ENCODE measurements at places on chromosomes 11 and 22.

DNA sequence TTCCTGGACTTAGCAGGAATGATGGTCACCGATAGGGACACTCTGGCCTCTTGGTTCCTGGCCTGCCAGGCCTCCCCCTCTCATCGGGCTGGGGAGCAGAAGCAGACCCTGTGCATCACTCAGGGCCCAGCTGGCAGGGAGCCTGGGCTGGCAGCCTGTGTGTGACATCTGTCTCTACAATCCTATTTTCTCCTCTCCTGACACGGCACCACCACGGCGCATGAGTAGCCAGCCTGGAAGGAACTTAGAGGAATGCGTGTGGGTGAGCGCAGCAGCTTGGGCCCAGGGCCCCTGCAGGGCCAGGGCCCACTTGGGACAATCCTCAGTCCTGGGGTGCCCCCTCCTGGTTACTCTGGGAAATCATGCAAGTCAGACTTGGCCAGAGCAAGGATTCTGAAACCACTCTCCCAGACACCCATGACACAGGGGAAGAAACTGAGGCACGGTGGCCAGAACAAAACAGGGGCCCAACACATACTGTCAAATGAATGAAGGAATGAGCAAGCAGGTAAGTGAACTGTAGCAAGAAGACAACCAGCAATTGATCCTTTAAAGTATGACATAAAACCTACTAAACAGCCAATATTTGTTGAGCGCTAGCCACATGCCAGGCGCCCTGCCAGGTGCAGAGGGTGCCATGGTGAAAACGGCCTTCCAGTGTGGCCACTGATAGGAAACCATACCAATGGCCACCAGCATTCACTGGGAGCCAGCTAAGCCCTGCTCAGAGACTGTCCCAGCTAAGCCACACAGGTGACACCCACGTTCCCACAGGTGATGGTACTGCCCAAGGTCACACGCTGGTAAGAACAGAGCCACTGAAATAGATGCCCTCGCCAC is 13.3 kb downstream of the RSPH14 start:
- H3K27me3 ChIP-seq: peaks cover 26% of the 10 kb centered on the region
- H3K4me1 ChIP-seq: peaks cover 6% of the 10 kb centered on the region
- no peaks in the 10 kb centered on the region for H3K36me3 ChIP-seq
- no peak overlapping the region for H3K27ac ChIP-seq

- no peaks in the 10 kb centered on the region for H3K27me3 ChIP-seq
- no peak for DNase-seq
- no peak overlapping the region for H3K27ac ChIP-seq
These were observed 24.8 kb downstream of the FAM118A start for GRCh38 chr22:45334528-45334927.

GRCh38 chr11:68905421-68906360 is 2.0 kb downstream of the IGHMBP2 start:
- H3K4me1 ChIP-seq: peaks cover 34% of the 10 kb centered on the region
- peaks cover 17% of the 10 kb centered on the region for H3K36me3 ChIP-seq
- H3K27ac ChIP-seq: peak overlapping the region; percentile 40
- peak overlapping the region; percentile 98 for H3K4me3 ChIP-seq
- DNase-seq: no peak

GRCh38 chr11:36450110-36450572 is 59.9 kb downstream of the TRAF6 start:
- no peak overlapping the region for H3K4me3 ChIP-seq
- DNase-seq: no peak
- peaks cover 65% of the 10 kb centered on the region for H3K36me3 ChIP-seq

- H3K4me1 ChIP-seq: peaks cover 22% of the 10 kb centered on the region
- peaks cover 4% of the 10 kb centered on the region for H3K27me3 ChIP-seq
- H3K27ac ChIP-seq: no peak overlapping the region
- DNase-seq: no peak
These were observed 77.8 kb upstream of the SNX19 start for GRCh38 chr11:130994043-130994442.

DNA sequence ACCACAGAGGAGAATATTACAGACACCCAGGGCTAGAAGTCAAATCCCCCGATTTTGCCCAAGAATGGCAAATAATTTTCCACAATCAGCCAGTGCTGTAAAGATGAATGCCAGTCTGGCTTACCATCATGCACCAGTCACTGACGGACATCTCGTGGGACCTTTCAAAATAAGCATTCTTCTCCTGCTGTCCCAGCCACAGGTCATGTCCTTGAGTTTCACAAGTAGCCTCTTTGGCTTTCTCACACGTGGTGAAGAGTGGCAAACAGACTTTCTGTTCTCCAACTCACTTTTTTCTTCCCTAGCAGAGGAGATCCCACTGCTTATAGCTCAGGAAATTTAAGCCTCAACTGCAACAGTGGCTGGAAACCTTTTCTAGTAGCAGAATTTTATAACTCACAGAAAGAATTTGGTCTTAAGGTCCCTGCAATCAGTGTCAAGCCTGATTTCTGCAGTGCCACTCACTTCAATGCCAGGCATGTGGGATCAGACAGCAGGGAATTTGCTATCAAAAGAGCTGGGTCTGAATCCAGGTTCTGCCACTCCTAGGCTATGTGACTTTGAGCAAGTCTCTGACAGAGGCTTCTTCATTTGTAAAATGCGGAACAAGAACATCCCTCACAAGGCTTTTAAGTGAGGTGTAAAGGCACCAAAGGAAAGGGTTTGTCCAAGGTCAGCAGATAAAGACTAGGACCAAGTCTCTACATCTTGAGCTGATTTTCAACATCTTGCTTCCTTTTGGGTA is 3.6 kb downstream of the PIK3IP1 start:
- H3K4me1 ChIP-seq: peaks cover 32% of the 10 kb centered on the region
- H3K27ac ChIP-seq: no peak overlapping the region
- DNase-seq: no peak
- H3K36me3 ChIP-seq: peaks cover 7% of the 10 kb centered on the region
- no peak overlapping the region for H3K4me3 ChIP-seq

- H3K4me1 ChIP-seq: no peaks in the 10 kb centered on the region
- no peak overlapping the region for H3K4me3 ChIP-seq
- no peak overlapping the region for H3K27ac ChIP-seq
- no peak for DNase-seq
- peaks cover 38% of the 10 kb centered on the region for H3K27me3 ChIP-seq
These were observed 2.1 kb upstream of the SHANK3 start for GRCh38 chr22:50670513-50670912.

GRCh38 chr11:66851698-66852465 is 5.0 kb upstream of the LRFN4 start:
- H3K4me1 ChIP-seq: peaks cover 7% of the 10 kb centered on the region
- no peak overlapping the region for H3K4me3 ChIP-seq
- no peak overlapping the region for H3K27ac ChIP-seq
- DNase-seq: no peak

DNA sequence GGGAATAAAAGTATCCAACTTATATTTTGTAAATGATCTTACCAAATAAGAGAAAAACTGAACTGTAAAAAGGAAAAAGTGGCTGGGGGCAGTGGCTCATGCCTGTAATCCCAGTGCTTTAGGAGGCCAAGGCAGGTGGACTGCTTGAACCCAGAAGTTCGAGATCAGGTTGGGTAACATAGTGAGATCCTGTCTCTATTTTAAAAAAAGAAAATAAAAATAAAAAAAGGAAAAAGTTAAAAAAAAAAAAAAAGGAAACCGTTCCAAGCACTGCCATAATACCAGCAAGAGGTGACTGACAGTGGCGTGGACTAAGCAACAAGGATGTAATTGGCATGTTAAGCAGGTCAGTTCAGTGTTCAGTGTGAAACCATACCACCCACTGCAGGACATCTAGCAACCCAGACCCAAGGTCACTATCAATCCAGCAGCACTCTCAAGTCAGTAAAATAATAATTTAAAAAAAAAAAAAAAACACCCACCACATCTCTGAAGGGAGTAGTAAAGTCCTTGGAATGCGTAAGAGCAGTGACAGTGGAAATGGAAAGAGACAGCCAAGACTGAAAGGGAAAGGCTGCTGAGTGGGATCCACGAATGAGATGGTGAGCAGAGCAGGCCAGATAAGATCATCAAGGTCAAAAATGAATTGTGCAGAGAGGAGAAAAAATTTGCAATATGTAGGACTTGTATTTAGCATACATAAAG is 43.6 kb downstream of the MAPK1 start:
- no peaks in the 10 kb centered on the region for H3K27me3 ChIP-seq
- no peaks in the 10 kb centered on the region for H3K36me3 ChIP-seq
- H3K4me3 ChIP-seq: peak overlapping the region; percentile 44
- H3K27ac ChIP-seq: peak overlapping the region; percentile 48
- peaks cover 50% of the 10 kb centered on the region for H3K4me1 ChIP-seq

DNA sequence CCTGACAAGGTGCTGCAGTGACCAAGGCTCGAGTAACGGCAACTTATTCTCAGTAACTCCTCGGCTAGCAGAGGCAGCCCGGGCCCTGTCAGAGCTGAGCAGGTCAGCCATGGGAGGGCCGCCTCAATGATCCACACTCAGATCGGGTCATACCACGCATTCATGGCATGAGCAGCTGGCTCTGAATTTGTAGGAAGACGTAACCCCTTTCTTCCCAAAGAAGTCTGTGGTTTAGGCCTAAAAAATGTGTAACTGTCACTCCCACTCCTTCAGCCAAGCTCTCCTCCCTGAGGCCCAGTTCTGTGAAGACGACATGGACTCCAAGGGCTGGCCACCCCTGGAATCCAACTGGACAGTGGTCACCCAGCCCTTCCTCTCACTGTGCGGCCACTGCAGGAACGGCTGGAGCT is 30.0 kb downstream of the PPP2R1B start:
- DNase-seq: peak; percentile 73
- peak overlapping the region; percentile 100 for H3K27ac ChIP-seq
- H3K4me1 ChIP-seq: peaks cover 75% of the 10 kb centered on the region
- peaks cover 3% of the 10 kb centered on the region for H3K36me3 ChIP-seq
- H3K27me3 ChIP-seq: peaks cover 9% of the 10 kb centered on the region

DNA sequence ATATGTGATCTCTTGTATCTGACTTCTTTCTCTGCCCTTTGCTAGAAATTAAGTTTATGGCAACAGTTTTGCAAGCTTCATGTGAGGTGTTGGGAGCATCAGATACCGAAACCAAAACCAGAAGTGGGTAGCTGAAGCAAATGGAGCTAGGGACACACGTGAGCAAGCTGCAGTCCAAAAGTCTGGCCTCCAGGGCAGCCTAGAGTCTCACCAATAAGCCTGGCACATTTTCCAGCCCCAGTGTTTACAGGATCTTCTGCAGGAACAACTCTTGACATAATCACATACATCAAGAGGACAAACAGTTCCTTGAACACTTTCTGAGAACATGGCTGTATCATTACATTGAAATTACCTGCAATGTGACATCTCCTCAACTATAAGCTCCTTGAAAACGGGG is 114.1 kb downstream of the LARGE1 start:
- no peak for DNase-seq
- H3K27ac ChIP-seq: no peak overlapping the region
- H3K4me1 ChIP-seq: peaks cover 28% of the 10 kb centered on the region
- no peaks in the 10 kb centered on the region for H3K27me3 ChIP-seq

GRCh38 chr11:62398011-62398994 is 20.5 kb upstream of the SCGB1A1 start:
- peak; percentile 64 for DNase-seq
- H3K27me3 ChIP-seq: peaks cover 11% of the 10 kb centered on the region
- peaks cover 51% of the 10 kb centered on the region for H3K4me1 ChIP-seq
- H3K4me3 ChIP-seq: no peak overlapping the region

DNA sequence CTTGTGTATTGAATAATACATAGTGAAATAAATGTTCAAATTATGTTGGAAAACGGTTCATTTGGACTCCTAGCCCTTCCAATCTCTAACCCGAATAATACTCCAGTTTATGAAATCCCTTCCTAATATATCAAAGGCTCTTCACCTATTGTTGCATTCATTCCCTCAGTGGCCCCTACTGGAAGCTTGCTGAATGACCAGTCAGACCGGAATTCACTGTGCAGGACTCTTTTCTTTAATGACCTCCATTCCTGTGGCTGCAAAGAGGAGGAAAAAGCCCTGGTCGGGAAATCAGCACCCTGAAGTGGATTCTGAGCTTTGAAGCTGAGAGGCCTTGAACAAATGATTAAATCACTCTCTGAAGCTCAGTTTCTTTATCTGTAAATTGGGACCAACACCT is 19.1 kb upstream of the RCN1 start:
- DNase-seq: peak; percentile 76
- H3K4me1 ChIP-seq: peaks cover 11% of the 10 kb centered on the region
- H3K27ac ChIP-seq: peak overlapping the region; percentile 22
- peaks cover 25% of the 10 kb centered on the region for H3K27me3 ChIP-seq
- no peak overlapping the region for H3K4me3 ChIP-seq
- H3K36me3 ChIP-seq: 0 out of 2 replicates have a peak, but pooled peaks cover 8% of the 10 kb centered on the region

DNA sequence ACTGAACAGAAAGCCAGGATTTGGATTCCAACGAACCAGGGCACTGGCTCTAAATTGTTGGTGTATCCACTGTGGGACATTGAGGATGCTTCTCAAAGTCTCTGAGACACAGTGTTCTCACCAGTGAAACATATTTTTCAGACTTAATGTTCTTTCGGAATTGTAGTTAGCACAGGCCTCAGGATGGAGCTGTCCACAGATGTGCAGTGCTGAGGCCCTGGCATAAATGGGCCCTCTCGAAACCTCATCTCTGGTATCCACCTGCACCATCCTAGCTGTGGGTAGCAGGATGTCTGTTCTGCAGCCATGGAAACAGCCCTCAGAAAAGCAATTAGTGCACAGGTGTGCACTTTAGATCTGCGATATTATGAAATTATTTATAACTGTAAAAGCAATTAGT is 656.8 kb downstream of the TBC1D22A start:
- H3K27ac ChIP-seq: no peak overlapping the region
- H3K4me1 ChIP-seq: no peaks in the 10 kb centered on the region
- no peak overlapping the region for H3K4me3 ChIP-seq
- DNase-seq: no peak
- peaks cover 1% of the 10 kb centered on the region for H3K27me3 ChIP-seq

DNA sequence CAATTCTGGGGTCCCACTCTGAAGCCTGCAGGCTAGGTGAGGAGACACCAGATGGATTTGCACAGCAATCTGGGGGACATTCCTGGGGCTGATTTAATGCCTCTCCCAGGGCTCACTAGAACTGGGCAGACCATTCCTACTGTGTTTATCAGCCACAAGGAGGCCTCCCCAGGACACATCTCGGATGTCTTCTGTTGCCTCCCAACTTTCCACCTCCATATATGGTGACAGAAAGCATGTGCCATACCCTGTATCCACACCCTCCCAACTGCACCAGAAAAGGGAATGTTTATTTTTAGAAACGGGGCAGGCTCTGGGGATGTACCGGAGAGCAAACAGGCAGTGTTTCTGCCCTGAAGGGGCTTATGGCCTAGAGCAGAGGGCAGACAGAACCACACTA is 181.8 kb downstream of the CSNK2A3 start:
- H3K27me3 ChIP-seq: peaks cover 21% of the 10 kb centered on the region
- H3K36me3 ChIP-seq: no peaks in the 10 kb centered on the region
- DNase-seq: peak; percentile 11
- no peak overlapping the region for H3K4me3 ChIP-seq
- no peak overlapping the region for H3K27ac ChIP-seq
- H3K4me1 ChIP-seq: peaks cover 8% of the 10 kb centered on the region

DNA sequence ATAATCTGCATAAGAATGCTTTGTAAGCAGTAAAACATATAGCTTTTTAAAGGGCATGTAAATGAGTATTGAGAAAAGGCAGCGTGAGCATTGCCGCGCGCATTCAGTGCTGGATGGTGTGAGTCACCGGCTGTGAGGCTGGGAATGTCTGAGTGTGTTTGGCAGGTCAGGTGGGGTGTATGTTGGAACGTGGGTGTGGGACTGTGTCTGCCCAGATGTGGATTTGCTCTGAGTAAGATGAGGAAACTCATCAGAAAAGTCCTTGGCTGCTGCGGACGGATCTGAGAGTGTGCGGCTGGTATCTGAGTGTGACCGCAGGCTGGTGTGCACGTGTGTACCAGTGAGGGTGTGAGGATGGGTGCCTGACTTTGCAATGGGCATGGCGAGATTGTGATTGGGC is 66.2 kb upstream of the NECTIN1 start:
- H3K36me3 ChIP-seq: no peaks in the 10 kb centered on the region
- peak; percentile 60 for DNase-seq
- no peak overlapping the region for H3K4me3 ChIP-seq
- H3K4me1 ChIP-seq: peaks cover 7% of the 10 kb centered on the region

Measured in HFFc6 (cell line).